Cardiac septum (tissue), 1 donor: ENCODE measurements at places on chromosomes 5 and 9.

GRCh38 chr9:84478996-84479395, 138.4 kb upstream of the SLC28A3 start:
- no peak for DNase-seq

DNA sequence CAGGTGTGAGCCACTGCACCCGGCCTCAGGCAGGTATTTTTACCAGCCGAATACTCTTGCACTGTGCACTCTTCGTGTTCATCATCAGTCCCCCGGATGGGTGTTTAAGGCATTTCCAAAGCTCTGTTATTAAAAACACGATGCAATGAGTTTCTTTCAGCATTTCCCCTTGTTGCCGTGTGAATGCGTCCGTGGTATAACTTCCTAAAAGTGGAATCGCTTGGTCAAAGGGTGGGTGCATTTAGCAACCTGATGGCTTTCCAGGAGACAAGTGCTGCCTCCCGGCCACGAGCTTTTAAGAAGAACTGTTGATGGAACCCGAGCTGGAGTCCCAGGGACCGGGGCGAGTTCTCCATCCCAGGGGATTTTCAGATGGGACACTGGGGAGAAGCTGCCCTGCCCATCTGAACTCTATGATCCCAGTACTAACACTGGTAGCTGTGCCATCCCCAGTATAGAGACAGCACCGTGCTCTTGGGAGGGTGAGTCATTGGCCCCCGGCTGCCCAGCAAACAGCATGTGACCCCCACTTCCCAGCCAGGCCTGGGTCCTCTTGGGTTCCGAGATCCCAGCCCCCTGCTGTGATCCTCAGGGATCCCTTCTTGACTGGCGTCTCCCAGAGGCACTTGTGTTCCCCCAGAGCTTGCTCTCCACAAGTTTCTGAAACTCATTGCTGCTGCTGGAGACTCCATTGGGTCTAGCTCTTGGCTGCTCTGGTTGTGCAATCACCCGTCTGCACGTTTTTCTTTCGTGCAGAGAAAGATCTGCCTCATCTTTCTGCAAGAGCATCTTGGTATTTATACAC, 169.5 kb upstream of the IER5L start:
- DNase-seq, result no peak

- no peak for DNase-seq
These were observed 210.2 kb upstream of the TARS1 start for GRCh38 chr5:33230467-33231078.

DNA sequence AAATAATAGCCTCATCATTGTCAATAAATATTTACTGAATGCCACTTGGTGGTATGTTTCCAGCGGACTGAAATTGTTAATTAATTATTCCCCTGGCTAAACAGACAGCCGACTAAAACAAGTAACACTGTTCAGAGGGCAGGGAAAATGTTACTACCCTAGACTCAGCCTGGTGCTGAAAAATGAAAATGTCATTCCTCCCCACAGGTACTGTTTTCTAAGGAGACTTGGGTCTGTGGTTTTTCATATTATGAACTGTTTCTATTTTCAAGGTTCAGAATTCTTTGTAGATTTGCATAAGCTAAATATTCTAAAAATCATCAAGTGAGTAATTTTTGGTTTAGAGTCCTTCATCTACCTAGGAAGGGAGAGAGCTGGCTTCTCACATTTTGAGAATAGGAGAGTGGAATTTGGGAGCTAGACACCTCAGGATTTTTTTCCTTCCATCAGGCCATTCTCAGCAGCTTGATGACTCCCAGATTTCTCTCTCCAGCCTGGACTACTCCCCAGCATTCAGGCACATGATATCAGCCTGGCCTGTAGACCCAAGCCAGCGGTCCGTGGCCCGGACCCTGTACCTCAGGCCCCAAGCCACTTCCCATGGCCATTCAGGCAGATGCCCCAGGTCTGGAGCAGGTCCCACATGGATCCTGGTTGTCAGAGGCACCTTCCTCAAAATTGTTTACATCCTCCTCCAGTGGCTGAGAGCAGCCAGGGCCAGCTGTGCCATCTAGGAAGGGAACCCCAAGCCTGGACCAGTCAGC, 24.4 kb downstream of the BHMT start:
- DNase-seq, result no peak

DNA sequence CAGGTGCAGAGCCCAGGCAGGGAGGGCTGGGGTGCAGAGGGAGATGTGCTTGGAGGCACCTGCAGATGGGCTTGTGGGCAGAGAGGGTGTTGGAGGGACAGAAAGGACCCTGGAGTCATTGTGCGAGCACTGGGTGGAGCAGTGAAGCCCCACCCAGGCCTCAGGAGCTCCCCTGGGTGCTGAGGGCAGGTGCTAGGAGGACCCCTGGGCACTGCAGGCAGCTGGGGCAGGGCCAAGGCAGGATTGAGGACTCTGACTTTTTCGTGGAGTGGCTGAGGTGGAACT, 10.3 kb upstream of the SLC6A18 start:
- no peak for DNase-seq

DNA sequence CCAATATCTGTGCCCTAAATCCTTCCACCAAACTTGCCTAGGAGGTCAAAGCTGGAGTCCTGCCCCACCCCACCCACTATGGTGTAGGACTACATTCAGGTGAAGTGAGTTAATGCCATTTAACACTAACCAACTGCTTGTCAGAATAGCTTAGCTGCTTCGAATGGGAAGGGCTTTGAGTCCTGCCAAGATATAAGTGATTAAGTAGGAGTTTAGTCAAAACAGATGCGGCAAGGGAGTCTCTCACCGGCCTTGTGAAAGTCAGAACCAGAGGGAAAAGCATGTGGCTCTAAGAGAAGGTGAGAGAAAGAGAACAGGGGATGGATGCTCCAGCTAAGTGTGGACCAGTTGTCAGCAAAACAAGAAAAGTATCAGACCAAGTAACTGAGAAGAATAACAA, 132.6 kb downstream of the SPOCK1 start:
- DNase-seq, result no peak

DNA sequence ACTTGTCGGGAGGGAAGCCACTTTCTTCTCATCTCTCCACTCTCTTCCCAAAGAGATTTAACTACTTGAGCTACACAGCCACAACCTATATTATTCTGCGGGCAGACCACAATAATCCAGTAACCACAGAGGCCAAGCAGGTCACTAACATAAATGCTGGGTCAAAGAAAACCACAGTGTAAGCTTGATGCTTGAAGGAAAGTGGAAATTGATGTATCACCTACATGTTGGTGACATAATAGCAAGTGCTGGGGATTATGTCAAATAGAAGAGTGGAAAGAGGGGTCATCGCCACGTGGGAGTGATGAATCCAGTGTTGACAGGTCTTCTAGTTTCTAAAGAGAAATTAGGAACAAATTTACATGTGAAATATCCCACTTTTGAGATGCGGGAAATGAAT, 40.9 kb downstream of the RFK start:
- DNase-seq, result no peak

DNA sequence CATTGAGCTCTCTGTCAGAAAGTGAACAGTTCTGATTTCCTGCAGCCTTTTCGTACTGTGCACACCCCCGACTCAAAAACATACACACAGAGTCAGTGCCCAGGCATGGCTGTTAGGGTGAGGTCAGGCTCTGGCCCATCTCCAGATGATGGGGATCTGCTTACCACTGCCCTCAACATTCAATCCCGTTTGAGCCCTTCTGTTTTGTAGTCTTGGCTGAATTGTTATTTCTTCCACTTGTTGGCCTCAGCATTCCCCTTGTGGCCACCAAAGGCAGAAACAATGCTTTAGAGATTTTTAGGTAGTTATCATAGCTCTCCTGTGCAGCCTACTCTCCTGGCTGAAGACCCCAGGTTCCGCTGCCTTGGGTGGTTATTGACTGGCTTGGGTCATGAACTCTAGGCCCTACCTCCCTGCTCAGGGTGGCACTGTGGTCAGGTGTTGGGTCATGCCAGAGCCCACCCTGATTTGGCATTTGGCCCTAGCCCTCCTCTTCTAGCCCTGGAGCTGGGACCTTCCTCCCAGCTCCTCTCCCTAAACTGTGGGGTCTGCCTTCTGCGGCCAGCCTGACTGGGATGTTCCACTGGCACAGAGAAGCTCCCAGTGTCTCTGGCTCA, 7.8 kb upstream of the MYOZ3 start:
- DNase-seq, result no peak

GRCh38 chr9:37444890-37445289, 20.4 kb downstream of the ZBTB5 start:
- peak; percentile 0 for DNase-seq

- no peak for DNase-seq
These were observed 15.3 kb upstream of the KIF12 start for GRCh38 chr9:114114364-114114763.

- DNase-seq, result no peak
These were observed 155.7 kb downstream of the CDK5RAP2 start for GRCh38 chr9:120424248-120424647.

- no peak for DNase-seq
These were observed 79.3 kb upstream of the OTULINL start for GRCh38 chr5:14502294-14502690.

DNA sequence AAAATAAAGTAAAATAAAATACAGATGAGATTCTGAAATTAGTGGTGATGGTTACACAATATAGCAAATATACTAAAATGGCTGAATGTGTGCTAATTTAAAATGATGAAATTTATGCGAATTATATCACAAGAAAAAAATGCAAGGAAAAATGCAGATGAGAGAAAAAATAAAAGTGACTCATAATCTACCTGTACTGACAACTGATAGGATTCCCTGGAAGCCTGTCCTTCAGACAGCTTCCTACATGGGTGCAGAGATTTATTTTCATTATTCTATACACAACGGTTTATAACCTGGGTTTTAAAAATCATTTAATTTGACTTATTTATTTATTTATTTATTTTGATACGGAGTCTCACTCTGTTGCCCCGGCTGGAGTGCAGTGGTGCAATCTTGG, 5.8 kb upstream of the NCS1 start:
- DNase-seq, result no peak

DNA sequence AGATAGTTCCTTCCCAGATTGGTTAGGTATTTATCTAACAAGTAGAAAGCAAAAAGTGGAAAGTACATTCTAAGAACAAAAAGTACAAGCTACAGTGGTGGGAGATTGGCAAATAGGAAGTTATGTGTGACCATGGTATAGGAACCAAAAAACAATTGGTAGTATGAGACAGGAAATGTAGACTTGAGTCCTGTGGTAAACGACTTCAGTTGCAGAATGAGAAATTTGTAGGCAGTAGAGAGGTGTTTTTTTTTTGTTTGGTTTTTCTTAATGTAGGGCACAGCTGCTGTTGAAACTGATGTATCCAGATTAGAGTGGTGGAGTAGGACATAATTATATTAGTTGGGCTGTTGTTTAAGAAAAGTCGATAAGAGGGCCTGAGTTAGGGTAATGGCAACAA, 72.0 kb downstream of the CCNH start:
- no peak for DNase-seq

- no peak for DNase-seq
These were observed 91.7 kb downstream of the NTRK2 start for GRCh38 chr9:84761137-84761808.

DNA sequence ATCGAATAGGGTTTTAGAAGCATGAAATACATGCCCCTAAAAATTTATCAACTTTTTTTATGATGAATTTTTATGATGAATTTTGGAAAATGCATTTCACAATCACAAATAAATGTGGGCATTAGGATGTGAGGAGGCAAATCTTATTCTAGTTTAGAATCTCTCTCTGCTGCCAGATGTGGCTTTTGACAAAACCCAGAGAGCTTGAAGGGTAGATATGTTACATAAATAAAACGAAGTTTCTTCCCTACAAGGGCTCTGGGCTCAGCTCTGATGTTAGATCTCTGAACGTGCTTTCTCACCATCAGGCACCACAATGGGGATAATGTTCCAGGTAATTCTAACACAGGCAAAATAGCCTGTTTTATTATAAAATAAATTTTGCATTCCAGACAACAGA, 102.3 kb upstream of the ADAMTSL1 start:
- no peak for DNase-seq

DNA sequence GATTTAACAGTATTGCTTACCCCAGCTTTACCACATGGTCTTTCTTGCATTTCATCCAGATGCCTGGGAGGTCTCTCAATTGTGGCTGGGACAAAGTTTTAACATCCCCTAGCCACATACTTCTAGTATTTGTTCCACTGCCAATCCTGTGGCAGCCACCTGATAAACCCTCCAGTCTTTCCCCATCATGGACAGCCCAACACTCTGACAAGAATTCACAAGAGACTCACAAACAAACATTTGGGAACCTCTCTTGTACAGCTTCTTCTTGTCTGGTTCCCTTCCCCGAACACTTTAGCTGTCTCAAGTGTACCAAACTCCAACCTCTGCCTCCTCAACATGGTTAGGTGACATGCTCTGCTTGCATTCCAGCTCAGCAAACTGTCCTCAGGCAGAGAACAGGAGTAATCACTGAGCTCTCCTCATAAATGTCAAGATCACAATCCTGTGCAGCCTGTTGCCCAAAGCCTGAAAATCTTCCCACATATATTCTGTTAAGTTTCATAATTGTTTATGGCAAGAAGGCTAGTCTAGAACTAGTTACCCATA, 59.7 kb downstream of the STRBP start:
- DNase-seq, result no peak
